ENCODE measurements at places on chromosomes 6 and 20.
A peak's percentile ranks its signal among the peaks of the same experiment; 100 is the strongest.

DNA sequence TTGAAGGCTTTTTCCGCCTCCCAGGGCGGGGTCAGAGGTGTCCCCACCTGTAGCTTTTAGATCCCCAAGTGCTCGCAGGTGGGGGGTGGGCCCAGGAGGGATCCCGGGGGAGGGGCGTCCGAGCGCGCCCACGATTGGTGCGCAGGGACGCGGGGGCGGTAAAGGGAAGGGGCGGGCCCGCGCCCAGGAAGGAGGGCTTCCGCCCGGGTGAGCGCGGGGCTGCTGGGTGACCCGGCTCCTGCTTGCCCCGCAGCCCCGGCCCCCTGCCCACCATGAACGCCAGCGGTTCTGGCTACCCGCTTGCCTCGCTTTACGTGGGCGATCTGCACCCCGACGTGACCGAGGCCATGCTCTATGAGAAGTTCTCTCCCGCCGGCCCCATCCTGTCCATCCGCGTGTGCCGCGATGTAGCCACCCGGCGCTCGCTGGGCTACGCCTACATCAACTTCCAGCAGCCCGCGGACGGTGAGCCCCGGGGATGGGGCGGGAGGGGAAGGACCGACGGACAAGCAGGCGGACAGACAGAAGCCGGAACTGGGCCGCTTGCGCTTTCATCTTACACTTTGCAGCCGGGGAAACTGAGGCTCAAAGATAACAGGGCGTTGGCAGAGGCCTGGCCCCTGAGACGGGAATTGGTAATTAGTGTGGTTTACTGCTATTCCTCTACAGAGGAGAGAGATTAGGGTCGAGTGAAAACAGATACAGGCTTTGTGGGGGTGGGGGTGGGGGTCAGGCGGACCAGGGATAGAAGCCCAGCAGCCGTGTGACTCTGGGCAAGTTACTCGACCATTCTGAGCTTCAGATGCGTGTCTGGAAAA, at the start of gene PABPC1L:
Gene PABPC1L, plus strand, starts transcription at position 189 of the 818 bp plus-strand sequence. Its CDS starts 84 bp downstream, at position 273.
- peaks cover 36% of the 10 kb centered on the region for H3K36me3 ChIP-seq
- peak within 1 kb of the TSS; percentile 87 for H3K4me3 ChIP-seq
- DNase-seq = peak; percentile 75

- H3K27ac ChIP-seq = no peak overlapping the region
- peaks cover 14% of the 10 kb centered on the region for H3K4me1 ChIP-seq
- H3K36me3 ChIP-seq = peaks cover 65% of the 10 kb centered on the region
- no peak for DNase-seq
These were observed 114.3 kb upstream of the TMEM181 start for GRCh38 chr6:158445426-158446085.

DNA sequence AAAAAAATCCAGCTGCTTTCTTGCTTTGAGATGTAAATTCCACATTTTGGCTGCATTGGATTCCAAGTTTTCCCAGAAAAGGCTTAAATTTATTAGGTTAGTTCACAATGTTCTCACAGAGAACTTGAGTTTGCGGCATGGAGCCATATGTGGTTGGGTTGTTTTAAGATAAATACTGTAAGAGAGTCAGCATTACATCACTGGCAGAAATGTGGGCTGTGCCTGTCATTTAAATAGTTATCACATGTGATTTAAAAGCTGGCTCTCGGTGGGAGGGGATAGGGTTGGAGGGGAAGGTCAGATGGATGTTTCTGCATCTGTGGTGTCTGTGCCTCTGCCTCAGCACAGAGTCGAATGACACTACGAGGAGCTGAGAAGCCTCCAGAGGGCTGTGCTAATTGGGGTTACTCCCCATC, 73.8 kb upstream of the SCP2D1 start:
- H3K36me3 ChIP-seq = no peaks in the 10 kb centered on the region
- no peaks in the 10 kb centered on the region for H3K27me3 ChIP-seq
- peaks cover 19% of the 10 kb centered on the region for H3K4me1 ChIP-seq
- H3K27ac ChIP-seq = peak overlapping the region; percentile 93
- no peak overlapping the region for H3K4me3 ChIP-seq

DNA sequence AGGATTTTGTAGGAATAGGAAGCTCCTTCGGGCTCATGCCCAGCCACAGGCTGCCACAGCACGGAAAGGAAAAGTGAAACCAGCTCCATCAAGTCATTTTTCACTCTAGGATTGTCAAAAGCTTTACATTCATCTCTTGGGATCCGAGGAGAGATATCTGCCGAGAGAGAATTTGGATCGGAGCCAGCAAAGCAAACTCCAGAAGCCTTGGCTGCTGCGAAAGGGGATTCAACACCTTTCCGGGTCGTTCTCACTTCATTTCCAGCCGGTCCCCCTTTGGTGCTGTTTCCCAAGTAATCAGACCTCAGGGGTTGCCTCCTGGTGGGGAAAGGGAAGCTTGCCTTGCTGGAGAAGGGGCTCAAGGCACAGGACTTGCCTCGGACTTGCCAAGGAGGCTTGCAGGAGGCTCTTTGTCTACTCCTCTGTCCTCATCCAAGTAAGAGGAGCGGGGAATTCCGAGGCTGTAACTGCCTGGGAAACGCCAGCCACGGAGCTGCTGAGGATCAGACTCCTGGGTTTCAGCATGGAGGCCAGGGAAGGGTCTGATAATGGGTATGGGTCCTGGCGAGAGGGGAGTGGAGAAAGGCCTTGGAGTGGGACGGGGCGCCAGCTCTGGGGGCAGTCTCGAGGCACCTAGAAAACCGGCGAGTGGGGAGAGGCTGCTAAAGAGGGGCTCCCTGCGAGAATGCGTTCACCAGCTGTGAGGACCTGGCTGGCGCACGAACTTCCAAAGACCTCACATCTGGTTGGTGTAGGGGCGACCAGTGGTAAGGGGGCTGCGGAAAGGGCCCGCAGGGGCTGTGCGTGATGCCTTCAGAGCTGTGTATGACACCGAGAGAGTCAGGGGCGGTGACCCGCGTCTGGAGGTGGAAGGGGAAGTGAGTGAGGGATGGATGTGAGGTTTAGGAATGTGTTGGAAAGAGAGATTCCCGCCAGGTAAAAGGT, 702 bp downstream of the ETV7 start:
- no peaks in the 10 kb centered on the region for H3K36me3 ChIP-seq
- peaks cover 20% of the 10 kb centered on the region for H3K4me1 ChIP-seq
- peaks cover 85% of the 10 kb centered on the region for H3K27me3 ChIP-seq
- no peak overlapping the region for H3K27ac ChIP-seq

DNA sequence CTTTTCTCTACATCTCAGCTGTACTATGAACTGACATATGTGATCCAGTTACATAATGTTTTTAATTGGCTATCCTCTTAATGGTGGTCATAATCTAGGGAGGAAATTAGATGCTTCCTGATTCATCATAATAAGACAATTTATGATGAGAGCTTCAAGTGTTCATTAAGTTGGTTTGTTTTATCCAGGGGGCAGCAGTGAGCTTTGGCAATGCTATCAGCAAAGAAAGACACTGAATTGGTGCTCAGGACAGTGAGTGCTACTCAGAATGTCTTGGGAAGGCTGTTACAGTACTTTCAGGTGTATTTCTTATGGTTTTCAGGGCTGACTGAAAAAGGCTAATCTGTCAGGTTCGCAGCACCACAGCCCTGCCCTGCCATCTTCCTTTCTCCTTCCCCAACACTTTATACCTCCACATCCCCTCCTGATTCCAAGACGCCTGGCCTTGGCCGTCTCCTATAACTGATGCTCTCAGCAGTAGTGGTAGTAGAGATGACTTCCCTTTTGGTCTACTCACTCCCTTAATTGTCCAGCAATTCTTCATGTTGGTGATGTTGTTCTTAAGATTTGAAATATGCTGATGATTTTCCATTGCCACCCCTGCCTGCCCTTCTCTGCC, 67.0 kb upstream of the TNFAIP3 start:
- DNase-seq = no peak
- H3K4me3 ChIP-seq = no peak overlapping the region
- H3K36me3 ChIP-seq = no peaks in the 10 kb centered on the region
- H3K27ac ChIP-seq = no peak overlapping the region

Data from nephron progenitor cell (in vitro differentiated cells).